ENCODE measurements at places on chromosomes 6 and 20.

- no peak for DNase-seq
These were observed 42.5 kb downstream of the ID4 start for GRCh38 chr6:19879663-19880062.

DNA sequence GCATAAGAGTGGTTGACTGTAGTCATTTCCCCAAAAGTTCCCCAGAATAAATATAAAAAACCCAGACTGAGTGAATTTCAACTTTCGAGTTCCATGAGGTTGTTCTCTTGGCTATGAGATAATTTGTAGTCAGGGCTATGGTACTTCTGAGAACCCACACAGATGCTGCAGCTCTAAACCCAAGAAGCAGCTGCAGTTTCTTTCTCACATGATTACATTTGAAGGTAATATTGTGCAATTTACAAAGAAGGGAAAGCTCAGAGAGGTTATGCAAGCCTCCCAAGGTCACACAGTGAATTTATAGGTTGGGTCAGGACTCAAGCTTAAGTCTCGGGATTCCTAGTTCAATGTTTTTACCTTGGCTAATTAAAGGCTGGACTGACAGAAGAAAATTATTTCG lies 29.7 kb upstream of the CD93 start:
- DNase-seq = no peak

DNA sequence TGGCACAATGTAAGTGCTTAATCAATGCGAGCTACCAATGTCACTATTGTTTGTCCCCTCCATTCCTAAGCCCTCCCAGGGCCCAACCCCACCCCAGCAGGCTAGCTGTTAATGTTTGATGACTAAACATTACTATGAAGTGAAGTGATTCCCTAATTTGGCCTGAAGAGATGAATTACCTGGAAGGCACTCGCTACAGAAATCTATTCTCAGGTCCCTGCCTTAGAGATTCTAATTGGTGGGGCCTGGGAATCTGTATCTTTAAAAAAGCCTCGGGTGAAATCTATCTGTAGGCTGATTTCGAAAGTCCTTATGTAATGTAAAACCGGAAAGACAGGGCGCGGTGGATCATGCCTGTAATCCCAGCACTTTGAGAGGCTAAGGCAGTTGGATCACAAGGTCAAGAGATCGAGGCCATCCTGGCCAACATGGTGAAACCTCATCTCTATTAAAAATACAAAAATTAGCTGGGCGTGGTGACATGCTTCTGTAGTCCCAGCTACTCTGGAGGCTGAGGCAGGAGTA lies 16.9 kb upstream of the SNAI1 start:
- DNase-seq = no peak

DNA sequence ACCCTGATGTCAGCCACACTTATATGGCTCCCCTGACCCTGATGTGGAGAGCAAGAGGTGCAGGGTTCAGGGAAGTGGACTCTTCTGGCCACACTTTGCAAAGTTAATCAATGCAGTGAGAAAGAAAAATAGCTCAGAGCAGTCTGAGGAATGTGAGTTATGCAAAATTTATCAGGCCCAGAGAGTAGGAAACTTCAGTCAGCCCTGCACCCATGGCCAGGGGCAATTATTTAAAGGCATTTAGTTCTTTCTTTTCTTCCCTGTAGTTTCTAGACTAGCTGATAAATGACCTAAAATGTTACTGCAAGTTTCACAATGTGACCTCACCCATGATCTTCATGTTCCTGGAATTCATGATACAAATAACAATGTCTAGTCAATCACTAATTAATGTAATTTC lies 143.7 kb upstream of the GGTLC1 start:
- peak; percentile 35 for DNase-seq

GRCh38 chr20:62924442-62925075 lies 1.7 kb downstream of the DIDO1 start:
- DNase-seq = no peak
